Cortex of kidney (tissue), 1 donor: ENCODE measurements at places on chromosomes 4 and X.

GRCh38 chr4:55906989-55907388 is 41.8 kb upstream of the CEP135 start:
- DNase-seq: no peak

DNA sequence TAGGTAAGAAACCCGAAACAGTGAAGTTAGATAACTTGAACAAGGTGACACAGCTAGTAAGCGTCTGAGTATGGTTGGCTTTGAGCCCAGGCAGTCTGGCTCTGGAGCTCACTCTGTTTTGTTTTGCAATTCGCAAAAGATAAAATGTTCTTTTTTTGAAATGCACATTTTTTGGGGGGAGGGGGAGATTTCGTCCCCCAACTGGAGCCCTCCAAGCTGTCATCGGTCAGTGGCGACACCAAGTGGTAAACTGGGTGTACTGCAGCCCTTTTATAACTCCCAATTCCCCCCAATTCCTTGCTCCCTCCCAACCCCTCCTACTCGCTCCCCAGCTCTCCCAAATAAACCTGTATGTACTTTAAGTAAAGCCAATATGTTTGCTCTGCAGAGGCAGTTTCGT is 2.8 kb upstream of the CLCN5 start:
- no peak for DNase-seq

DNA sequence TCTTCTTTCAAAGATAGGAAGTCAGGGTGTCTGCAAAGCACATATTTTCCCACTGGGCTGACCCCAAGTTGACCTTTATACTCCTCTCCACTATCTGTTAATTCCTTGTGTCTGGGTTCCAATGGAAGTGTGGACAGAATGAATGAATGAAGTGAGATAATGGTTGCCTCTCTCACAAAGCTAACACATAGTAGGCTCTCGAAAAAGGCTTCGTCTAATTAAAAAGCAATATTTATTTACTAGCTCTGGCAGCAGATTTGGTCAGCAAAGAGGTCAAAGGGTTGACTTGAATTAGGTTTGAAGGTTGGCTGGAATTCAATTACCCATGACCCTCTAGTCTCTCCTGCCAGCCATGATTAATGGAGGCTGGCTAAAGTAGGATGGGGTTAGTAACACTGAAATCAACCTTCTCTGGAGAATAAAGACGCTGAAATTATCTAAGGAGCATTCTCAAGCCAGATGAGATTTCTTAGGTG is 280.3 kb upstream of the KLF3 start:
- DNase-seq: no peak

DNA sequence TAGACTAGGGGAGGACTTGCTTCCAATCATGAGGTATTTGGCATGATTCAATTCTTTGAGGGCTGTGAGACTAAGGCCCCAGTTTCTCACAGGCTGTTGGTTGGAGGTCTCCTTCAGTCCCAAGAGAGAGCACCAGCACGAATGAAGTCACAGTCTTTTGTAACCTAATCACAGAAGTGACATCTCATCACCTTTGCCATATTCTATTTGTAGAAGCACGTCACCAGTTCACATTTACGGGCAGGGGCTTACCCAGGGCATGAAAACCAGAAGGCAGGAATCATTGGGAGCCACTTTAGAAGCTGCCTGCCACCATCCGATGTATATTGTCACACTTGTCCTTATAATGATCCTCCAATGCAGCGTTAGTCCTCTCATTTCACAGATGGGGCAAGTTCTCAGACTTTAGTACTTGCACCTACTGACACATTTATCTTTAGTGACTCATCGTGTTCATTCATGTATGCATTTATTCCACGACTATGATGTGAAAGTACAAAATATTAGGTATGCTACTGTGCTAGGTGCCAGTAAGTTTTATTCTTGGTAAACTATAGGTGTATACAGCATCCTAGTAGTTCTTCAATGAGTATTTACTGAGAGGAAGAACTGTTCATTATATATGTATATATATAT is 163.8 kb upstream of the PGRMC2 start:
- DNase-seq: no peak

DNA sequence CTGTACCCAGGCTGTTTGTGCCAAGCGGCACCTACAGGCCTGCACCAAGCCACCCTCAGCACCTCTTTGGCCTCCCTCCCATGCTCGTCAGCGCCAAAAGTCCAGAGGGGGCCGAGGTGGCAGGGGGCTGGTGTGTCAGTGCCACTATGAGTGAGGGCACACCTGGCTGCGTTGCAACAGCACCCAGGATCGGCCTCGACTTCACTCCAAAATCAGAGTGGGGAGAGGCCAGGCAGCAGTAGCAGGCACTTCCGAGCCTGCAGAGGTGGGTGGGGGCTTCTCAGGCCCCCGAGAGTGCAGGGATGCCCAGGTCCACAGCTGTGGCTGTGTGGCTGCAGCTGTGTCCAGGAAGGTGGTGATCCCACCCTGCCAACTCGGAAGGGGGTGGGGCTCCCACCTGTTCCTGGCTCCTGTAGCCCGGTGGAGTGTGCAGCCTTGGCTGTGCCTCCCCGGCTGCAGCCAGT is 58.5 kb downstream of the PPA2 start:
- DNase-seq: no peak

DNA sequence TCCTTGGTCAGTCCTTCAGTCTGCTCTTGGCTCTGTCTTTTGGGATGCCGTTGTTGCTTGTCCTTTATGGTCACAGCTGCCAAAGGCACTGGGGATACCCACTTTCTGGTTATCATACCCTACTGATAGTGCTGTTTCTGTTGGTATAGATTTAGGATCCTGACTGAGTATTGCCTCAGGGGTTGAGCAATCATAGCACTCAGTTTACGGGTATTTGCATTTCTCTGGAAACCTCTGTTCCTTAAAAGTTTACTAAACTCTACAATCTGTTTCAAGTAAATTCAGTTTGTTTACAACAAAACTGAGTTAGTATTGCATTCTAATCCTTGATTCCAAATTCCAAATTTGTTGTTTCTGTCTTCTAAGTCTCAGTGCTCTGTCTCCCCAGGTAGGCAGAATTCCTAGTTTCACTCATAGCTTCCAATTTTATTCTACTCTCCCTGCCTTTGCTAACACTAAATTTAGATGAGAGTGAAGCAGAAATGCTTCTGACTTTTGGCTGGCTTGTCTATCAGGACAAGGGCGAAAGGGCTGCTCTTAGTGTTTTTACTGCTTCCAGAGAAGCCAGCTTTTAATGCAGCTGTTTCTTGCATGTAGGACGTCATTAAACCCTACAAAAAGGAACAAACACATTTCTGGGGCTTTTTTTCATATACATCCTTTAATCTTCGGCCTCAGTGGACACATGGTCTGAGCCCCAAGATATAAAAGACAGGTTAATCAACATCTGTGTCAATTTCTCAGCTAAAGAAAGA is 17.2 kb upstream of the TET2 start:
- DNase-seq: no peak

- DNase-seq: no peak
These were observed 56.4 kb upstream of the TMEM150C start for GRCh38 chr4:82618103-82618720.

DNA sequence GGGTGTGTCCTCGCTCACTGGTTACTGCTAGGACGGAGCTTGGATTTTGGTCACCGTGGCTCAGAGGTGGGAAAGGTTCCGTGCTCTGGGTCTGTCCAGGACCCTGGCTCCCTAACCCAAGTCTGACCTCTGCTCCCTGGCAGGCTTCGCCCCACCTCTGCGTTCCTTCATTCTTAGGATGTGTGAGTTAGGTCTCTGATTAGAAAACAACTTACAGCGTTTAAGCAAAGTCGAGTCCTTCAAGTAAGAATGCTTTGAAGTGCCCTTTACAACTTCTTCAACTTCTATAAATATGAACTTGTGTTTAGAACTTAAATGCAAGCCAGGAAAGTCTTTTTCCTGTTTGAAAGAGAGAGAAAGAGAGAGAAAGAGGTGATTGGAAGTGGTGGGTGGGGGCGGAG is 891 bp downstream of the TLR2 start:
- no peak for DNase-seq

- no peak for DNase-seq
These were observed at the start of gene MAGEB1 for GRCh38 chrX:30246769-30247489. TSS of gene MAGEB1 (plus strand) at chrX:30247146. CDS start at chrX:30250494, 3,348 bp downstream.

DNA sequence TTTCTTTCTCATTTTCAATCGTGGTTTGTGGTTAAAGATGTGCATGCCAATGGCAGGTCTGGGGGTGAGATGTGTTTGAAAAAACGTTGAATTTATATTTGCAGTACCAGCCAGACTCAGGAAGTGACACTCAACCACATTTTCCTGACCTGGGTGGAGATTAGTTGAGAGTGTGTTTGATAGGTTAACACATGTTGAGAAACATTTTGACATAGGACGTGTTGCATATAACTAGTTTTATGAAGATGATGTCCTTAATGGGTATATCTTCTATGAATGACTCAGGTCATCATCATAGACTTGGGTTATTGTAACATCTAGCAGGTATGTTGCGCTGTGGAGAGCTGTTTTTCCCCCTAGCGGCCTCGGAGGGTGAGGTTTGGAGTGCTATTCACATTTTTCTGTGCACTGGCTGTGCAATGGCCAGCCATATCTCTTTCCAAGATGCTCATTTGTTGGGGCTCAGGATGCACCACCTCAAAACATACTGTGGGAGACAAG is 21.7 kb upstream of the CD38 start:
- no peak for DNase-seq

GRCh38 chr4:151921811-151922210 is 161.0 kb upstream of the GATB start:
- DNase-seq: no peak

DNA sequence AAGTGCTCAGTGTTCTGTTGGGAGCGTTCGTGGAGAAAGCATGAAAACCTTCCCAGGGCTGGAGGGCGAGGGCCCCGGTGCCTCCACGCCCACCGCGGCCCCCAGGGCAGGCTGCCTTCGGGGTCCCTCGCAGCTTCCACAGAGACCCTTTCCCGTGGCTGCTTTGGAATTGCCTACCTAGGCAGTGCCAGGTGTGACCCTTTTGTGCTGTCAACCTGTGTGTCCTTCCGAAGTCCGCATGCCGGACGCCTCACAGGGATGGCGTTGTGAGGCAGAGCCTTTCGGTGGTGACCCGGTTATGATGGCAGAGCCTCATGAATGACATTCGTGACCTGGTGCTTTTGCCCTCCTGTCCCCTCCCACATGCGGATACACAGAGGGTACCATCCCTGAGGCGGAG is 17.4 kb downstream of the TMEM175 start:
- DNase-seq: no peak

DNA sequence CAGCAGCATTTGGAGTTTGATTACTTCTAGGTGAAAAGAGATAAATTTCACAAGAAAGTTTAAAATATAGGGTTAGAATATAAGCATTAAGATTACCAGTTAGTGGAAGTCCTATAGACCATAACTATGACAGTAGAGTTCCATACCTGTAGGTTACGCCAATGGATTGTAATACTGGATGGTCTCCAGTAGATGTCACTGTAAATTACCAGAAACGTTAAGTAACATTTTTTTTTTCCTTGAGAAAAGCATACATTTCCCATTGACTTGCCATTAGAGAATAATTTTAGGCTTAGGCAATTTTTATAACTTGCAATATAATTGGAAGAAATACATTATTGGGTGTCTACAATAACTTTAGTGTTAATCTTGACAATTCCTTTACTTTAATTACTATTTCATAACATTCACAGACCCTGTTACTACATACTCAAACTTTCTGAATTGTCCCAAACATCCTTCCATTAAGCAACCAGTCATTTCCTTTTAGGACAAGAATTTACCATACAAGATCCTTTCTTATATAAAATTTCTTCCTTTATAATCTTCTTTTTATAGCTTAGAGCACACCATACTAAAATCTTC is 304.1 kb upstream of the TECRL start:
- no peak for DNase-seq
